ENCODE measurements at places on chromosomes 11 and 22.
A peak's percentile ranks its signal among the peaks of the same experiment; 100 is the strongest.

DNA sequence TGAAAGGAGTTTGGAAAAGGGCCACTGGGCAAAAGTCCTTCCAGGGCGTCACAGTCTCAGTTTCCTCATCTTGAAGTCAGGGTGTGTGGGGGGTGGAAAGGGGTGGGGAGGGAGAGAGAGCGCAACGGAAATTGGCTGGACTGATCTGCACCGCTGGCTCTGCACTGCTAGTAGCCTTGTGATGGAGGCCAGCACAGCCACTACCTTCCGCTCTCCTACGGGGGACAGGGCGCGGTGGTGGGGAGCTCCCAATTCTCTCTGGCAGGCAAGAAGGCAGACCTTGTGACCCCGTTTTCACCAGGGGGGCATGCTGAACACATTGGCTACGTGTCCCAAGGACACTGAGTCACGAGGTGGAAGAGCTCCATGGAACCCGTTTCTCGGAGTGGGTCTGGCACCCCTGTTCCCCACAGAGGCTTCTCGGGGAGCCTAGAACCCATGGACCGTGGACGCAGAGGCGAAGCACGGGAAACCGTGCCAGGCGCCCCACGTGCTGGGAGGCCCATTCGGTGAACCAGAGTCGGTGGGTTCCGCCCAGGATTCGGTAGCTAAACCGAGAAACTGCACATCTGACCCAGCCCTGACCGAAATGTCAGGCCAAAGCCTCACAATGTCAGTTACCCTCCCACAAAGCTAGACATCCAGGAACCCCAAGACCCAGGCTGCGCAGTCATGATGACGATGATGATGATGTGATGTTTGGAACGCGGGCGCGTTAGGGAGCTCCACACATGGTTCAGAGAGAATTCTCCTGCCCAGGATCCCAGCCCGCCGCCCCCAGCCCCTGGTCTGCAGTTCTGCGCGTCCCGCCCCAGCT, 28.3 kb upstream of the WNT11 start:
- no peak for DNase-seq

GRCh38 chr11:121699801-121700200, 247.0 kb upstream of the SORL1-AS1 start:
- DNase-seq, result no peak

- no peak for DNase-seq
Observed at GRCh38 chr11:128153697-128154048, 433.7 kb downstream of the ETS1 start.

DNA sequence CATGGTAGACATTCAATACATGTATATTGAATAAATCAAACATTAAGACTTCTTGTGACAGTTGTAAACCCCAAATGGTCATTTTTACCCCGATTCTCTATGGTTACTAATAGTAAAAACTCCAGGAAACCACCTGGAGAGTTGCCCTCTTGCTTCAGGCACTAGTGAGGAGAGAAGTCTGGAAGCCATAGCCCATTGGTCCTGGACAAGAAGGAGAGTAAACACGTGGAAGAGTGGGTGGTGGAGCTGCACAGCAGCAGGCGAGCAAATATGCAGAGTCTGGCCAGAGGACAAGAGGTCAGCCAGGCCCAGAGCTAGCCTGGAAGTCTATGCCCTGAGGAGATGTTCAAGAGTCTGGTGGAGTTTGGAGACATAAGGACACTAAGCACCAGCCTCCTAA, 17.7 kb downstream of the DCHS1 start:
- no peak for DNase-seq

DNA sequence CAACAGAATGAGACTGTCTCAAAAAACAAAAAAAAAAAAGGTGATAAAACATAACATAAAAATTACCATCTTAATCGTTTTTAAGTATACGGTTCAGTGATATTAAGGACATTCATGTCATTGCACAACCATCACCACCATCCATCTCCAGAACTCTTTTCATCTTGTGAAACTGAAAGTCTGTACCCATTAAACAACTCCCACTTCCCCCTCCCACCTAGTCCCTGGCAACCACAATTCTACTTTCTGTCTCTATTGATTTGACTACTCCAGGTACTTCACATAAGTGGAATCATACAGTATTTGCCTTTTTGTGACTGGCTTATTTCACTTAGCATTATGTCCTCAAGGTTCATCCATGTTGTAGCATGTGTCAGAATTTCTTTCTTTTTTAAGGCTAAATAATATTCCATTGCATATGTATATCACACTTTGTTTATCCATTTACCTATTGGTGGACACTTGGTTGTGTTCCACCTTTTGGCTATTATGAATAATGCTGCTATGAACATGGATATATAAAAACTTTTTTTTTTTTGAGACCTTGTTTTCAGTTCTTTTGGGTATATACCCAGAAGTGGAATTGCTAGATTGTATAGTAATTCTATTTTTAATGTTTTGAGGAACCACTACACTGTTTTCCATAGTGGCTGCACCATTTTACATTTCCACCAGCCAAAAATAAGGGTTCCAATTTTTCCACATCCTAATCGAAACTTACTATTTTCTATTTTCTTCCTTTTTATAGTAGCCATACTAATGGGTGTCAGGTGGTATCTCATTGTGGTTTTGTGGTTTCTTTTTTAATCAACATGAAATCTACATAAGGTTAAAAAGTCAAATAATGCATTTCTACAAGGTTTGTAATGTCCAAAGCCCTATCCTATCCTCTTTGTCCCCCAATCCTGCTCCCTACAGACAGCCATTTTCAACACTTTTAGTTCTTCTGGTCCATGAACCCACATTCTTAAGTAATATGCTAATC, 23.4 kb upstream of the PIK3C2A start:
- no peak for DNase-seq

DNA sequence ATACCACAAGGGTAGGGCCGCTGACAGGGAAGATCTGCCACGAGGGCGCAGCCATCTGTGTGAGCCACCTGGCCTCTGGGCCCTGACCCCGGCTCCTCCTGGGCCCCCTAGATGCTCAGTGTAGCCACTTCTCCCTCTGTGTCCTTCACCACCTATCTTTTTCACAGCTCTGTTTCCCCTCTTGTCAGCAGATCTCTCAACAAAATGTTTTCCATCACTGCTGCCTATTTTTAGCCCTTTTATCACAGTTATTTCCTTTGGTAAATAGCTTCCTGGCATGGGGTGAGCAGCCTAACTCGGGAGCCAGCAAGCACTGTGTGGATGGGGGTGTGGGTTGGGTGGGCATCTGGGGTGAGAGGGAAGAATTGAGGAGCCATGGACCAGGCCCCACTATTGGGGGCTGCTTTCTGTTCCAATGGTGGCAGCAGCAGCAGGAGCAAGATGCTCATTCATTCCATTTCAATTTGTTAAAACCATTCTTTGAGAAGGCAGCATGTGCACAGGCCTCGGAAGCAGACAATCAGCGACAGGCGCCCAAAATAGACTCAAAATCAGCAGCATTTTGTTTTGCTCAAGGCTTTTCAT, 135.2 kb upstream of the NAV2 start:
- no peak for DNase-seq

DNA sequence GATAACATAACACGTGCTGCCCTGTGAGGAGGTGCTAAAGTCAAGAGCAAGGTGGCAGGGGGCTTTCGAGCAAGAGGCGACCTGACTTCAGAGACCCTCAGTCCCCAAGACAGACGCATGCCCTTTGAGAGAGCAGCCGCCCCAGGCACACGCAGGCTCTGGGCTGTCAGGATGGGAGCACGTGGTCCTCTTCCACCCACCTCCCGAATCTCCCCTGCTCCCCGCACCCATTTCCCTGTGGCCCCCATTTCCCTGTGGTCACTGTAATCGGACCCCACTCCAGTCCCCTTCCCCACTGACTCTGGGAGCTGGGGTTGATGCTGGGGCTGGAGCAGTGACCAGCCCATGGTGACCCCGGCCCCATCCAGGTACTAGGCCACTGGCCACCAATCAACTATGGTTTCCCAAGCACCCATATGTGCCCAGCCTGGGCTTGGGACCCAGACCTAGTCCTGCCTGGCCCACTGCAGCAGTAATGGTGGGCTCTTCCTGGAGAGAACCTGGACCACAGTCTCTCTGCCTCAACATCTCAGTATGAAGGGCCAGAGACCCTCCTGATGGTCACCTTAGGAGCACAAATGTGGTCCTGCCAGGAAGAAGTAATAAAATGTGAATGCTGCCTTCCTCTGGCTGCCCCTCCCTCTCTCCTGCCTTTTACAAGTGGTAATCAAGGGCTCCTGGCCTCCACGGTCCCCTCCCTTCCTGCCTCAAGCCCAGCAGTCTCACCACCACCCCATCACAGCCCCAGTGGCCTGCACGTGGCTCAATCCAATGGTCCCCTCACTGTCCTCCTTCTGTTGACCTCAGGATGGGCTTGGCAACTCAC, 39.0 kb downstream of the IGLL5 start:
- DNase-seq, result no peak

GRCh38 chr22:26890870-26891269, 233.5 kb downstream of the MIAT start:
- DNase-seq, result no peak

DNA sequence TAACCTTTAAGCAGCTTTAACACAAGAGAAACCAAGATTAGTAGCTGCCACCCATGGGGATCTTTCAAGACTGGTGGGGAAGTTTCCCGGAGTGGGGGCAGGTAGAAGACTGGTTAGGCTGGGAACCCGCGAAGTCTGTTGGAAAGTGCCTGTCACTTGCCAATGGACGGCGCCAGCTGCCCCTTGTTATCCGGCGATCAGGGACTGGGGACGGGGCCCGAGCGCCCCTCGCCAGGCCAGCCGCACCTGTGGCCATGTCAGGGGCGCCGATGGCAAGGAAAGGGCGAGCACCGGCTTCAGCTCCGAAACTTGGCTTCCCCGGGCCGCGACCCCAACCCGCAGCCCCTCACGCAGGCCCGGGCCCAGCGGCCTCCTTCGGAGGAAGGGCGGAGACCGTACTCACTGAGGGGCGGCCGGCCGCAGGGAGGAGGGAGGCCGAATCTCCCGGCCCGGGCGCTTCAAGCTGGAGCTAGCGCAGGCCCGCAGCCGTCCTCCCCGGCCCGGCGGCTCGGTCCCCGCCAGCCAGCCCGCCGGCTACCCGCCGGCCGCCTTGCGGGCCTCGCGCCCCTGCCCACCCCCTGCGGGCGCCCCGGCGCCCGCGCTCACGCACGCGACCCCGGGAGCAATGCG, 539 bp downstream of the EIF4ENIF1 start:
- DNase-seq, result peak; percentile 17

DNA sequence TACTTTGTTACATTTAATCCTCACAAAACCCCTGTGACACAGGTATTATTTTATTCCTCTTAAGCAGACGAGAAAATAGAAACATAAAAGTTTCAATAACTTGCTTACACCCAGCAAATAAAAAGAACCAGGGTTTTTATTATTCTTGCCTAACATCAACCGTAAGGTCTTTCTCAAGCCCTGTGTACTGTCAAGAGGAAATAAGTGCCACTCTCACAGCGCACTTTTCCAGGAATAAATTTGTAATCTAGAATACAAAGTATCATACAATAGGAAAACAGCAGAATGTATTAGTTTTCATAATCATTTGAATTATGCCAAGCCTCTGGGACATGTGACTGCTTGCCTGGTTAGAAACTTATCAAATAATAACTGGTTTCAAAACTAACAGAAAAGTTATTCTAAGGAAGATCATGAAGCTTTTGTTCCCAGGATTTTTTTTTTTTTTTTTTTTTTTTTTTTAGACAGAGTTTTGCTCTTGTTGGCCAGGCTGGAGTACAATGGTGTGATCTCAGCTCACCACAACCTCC, 7.4 kb downstream of the CCDC34 start:
- no peak for DNase-seq

- no peak for DNase-seq
Observed at GRCh38 chr22:32322986-32323385, 34.7 kb upstream of the RFPL3 start.

DNA sequence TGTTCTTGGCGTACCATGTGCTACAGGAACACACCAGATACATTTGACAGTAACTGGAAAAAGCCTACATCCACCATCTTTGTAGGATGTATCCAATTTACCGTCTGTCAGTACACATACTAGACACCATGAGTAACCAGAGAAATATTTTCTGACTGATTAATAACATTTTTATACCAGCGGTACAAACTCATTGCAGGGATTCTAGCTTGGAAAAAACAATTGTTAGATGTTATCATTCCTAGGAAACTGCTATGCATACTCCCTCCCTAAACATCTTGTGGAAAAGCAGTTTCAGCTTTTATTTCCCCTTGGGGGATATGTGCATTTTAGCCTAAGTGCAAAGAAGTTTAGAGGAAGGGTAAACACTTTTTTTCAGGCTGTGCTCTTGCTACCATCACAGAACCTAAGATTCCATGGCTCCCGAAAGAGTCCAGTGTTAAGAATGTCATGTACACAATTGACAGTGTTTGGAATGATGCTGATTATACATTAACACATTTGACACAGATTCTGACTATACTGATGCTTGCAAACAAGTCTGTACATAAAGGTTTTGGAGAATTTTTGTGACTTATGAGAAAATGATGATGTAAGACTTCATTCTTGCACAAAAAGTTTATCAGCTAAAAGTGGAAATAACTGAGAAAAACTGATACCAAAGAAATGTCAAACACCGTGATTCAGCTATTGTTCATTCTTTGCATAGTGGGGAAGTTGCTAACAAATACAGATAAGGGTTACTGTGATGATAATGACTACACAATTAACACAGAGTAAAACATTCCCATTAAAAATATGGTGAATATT, 23.7 kb downstream of the NCF4 start:
- no peak for DNase-seq

- no peak for DNase-seq
Observed at GRCh38 chr11:130370845-130371590, 56.3 kb upstream of the ZBTB44 start.

DNA sequence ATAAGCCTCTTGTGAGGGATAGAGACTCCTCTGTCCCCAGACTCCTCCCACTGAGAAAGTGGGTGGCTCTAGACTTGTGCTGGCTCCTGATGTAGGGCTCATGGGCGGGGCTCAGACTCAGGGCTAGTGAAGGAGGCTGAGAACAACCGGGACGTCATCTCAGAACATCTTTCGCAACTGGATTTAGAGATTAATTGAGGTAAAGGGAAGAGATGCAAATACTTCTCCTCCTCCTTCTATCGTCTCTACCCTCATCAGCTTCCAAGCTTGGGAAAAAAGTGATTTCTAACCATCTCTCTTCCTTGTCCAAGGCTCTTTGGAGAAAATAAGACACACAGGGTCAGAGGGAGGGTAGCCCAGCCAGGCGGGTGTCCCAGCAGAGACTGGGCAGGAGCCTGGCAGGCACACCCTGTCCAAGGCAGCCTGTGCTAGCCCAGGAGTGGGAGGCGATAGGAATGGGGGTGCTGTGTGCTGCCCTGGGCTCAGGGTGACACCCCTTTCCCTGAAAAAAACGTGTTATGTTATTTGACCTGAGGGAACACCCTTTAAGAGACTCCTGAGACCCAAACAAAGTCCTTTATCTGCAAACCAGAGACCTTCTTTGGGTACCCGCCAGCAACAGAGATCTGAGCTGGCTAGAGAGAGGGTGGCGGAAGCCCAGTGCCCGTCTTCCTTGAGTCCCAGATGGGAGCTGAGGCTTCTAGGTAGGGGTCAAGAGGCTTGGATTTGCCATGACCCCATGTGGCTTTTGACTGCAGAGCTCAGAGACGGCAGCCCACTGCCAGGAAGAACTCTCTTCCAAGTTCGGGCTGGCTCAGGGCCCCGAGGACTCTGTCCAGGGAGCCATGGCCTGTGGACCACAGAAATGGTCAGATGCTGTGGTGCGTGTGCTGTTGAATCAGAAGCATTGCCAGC, 160.9 kb downstream of the ADAMTS15 start:
- DNase-seq, result peak; percentile 36

All from SK-MEL-5 (cell line).